ENCODE measurements at places on chromosomes 6 and 20.

DNA sequence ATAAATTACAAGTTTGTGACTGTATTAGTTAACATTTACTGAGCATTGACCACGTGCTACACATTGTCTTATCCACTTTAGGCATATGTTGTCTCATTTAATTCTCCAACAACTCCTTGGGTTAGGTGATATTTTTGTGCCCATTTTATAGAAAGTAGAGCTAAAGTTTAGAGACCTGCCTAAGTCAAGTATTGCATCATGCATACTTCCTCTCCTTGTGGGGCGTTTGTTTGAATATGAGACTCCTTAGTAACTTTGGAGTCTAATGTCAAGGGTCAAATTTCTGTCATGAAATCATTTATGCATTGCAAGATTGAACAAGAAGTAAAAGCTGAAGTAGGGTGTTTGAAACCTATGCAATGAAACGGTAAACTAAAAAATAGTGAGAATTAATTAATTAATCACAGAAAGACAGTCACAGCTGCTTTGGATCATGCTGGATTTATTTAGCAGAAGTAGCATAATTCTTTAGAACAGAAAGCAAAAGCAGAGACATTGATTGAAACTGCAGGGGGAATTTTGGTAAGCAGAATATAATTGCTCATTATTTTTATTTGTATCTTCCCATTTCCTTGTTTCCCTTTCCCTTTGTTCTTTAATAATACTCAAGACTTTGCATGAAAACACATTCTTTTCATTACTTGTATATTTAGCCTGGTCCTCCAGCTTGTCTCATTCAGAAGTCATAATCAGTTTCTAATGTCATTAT lies 1374.4 kb upstream of the GJE1 start:
- DNase-seq = no peak

DNA sequence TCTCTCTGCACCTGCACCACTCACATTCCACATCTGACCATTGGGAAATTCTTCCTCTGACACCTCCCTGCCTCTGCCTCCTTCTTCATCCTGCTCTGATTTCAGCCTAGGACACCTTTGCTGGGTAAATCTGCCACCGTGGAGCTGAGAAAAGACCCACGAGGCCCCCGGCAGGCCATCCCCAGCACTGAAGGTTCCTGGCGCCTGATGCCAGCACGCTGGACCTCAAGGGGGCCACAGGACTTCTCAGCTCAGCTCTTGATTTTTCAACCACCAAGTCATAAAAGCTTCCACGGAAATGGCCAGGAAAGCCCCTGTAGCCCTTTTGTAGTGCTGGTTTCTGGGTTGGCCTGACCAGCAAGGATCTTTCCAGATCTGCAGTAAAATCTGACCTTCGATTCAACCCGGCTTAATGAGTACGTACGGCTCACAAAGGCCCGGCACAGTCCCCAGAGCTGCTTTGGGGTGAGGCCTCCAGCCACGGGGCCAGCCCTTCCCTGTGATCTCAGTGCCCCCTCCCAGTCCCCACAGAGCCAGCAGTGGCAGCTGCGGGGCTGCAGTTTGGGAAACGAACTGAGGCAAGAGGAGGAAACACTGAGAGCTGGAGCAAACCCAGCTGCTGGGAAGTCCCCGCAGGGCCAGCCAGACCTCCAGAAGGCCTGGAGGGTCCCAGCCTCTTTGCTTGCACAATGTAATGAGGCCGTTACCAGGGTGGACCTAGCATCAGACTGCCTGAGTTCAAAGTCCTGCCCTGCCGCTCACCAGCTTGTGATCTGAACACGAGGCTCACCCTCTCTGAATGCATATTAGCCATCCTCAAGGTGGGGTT lies 157.5 kb downstream of the BMP7 start:
- no peak for DNase-seq

- DNase-seq = no peak
Observed at GRCh38 chr6:166259296-166259977, 48.8 kb downstream of the PRR18 start.

DNA sequence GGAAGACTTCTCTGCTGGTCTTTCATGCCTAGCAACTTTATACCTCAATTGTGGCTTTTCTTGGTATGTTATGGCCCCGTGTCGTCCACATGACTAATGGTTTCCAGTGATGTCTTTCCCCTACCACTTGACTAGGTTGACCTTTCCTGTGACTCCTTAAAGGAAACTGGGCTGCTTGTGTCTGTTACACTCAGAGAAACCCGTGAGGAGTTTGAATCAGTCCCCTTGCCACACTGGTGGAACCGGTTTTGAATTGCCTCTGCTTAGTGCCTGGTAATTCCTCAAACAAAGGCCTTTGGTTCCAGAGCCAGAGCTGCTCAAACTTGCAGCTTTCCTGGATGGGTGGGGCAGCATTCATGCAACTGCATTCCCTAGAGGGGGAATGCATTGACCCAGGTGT lies 21.9 kb downstream of the ECT2L start:
- peak; percentile 41 for DNase-seq

DNA sequence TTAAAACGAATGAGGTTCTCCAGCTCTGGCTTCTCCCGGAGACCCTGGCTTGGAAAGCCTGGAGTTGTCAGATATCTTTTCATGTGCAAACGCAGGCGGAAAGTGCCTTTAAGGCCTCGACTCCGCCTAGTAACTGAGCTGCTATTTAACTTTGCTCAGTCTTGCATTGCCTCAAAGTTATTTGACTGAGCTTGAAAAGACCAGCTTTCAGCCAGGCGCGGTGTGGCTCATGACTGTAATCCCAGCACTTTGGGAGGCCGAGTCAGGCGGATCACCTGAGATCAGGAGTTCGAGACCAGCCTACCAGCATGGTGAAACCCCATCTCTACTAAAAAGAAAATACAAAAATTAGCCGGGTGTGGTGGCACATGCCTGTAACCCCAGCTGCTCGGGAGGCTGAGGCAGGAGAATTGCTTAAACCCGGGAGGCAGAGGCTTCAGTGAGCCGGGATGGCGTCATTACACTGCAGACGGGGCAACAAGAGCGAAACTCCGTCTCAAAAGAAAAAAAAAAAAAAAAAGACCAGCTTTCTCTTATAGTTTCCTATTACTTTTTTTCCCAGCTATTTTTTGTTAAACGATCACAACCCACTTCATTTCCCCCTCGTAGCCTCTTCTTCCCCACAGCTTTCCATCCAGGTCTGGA lies 1.9 kb downstream of the GCNT2 start:
- peak; percentile 66 for DNase-seq

GRCh38 chr6:159090530-159091480 lies 46.0 kb upstream of the TAGAP start:
- no peak for DNase-seq

- no peak for DNase-seq
Observed at GRCh38 chr20:33540427-33540826, 50.5 kb downstream of the CBFA2T2 start.

Measured in H1 (cell line).